Stimulated activated CD8-positive, alpha-beta memory T cell treated with anti-CD3 and anti-CD28 coated beads, Interleukin-15, amount 100 ng/mL, for 4 hours (primary cell): ENCODE measurements at places on chromosomes 11 and 22.

DNA sequence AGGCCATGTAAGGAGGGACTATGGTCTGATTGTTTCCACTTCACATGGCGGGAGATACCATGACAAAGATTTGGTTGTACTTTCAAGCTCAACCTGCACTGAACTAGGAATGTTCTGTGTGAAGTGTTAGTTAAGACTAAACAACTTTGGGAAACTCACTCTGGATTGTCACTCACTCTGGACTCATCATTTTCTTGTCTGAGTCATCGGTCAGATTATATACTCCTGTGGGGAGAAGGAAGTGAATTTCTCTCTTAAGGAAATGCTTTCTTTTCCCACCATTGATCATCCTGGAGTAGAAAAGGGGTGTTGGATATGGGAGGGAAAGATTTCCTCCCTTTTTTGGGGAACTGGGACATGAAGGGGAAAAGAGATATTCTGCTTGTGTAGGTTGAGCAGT lies 26.9 kb upstream of the CAT start:
- no peak for DNase-seq

DNA sequence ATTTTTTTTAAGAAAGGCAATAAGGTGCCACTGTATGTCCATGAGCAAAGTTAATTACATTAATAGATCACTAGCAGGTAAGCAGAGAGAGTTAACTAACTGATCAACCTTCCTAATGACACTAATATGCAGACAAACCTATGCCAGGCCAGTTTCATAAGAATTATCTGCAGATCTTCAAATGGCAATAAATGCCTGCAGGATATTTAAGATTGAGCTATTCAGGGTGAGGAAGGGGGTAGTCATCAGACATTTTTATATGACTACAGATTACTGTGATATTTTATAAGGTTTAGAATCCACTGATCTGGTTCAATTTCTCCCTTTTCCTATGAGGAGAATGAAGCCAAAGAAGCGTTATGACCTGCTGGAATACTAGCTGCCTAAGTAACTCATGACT lies 30.2 kb downstream of the CARD18 start:
- no peak for DNase-seq

GRCh38 chr22:25757686-25758085 lies 15.7 kb downstream of the MYO18B start:
- DNase-seq, result no peak

DNA sequence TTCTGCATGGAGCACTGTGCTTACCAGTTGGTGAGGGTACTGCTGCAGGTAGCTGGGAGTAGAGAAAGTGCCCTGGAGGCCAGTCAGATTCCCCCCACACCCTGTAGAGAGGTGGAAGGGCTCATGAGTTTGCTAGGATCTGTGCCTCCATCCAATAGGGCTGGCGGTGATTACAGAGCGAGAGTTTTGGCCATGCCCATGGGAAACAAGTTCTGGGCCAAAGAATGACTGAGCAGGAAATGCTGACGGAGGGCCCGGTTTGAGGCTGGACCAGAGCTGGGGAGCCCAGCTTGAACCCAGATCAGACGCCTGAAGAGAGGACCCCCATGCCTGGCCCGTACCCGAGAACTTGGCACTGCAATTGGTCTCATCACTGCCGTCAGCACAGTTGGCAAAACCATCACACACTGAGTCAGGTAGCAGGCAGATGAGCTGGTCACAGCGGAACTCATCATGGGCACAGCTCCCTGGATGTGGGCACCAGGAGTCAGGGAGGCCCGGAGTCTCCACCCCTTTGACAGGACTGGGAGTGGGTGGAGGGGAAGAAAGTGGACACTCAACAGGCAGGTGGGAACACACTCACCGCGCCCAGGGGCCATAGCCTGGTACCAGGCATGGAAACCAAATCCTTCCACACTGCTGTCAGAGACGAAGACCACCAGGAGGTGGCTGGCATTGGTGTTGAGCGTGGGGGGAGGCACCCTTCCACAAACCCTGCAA lies 2.1 kb downstream of the MFRP start:
- DNase-seq, result no peak

DNA sequence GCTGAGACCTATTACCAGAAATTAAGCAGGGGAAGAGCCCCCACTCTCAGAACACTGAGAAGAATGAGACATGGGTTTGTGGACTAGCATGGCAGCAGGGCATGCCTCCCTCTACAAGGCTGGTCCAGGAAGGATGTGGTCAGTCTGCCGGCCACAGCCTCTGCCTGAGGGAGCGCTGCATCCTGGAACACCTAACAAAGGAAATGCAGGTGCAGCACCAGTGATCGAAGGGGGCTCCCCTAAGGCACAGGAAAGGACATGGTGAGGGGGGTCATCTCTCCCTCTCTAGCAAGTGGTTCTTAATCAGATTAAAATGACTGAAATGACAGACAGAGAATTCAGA lies 40.6 kb upstream of the ARL14EP start:
- no peak for DNase-seq

DNA sequence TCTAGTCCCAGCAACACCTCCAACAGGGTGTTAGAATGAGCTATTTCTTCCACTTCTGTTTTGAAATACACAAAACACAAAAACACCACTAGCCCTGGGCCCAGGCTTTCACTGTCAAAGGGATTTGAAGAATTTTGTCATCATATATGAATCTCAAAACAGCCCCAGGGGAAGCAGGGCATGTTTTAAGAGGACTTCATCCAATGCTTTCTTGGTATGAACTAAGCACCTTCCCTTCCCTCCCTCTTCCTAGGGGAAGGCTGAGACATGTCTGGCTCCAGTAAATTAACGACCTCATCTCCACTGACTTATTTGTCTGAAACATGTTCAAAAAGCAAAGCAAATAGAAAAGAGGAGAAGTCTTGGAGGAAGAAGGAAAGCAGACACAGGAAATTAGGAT lies 75.7 kb upstream of the INCENP start:
- DNase-seq, result no peak

- DNase-seq, result no peak
Measured at GRCh38 chr22:29251981-29252911, 15.5 kb downstream of the RHBDD3 start.

DNA sequence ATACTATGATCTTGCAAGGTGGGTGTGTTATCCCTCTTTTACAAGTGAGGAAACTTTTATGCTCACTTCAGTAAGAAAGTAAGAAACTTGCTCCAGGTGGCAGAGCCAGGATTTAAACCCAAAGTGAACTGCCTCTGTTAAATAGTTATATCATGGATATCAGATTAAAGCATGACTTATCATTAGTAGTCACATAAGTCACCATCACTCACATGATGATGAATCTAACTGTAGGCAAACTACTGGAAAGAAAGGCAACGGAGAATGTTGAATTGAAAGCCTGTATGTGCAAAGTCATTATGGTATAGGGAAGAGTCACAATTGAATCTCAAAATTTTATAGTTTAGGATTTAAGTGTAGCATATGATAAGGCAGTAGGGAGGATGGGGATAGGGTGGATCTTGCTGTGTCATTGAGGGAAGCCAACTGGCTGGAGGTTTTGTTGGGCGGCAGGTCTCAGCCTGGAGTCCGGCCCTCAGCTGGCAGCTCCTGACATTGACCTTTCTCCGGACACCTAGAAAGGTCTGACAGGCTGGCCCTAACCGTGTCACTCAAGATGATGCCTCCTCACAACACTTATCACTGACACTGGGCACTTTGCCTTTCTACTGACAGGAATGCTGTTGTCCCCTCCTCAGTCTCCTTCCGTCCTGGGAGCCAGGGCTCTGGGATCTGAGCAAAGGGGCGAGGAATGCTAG lies 98.3 kb downstream of the EMSY start:
- DNase-seq, result no peak

- no peak for DNase-seq
Measured at GRCh38 chr11:4459500-4459899, 10.4 kb downstream of the OR52K2 start.

- no peak for DNase-seq
Measured at GRCh38 chr11:19428206-19429002, 187.7 kb upstream of the E2F8 start.

DNA sequence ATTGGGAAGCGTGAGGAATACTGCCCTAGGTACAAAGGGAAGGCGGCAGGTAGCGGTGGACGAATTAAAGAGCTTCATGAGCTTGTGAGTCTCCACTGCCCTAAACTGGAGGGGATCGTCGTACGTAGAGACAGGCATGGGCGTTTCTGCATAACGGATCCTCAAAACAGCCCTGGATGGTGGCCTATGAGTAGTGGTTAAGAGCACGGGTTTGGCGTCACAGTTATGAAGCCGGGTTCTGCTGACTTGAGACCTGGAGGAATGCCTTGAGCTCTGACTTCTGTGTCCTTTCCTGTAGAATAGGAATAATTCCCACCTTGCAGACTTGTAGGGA lies 335 bp downstream of the TMEM138 start:
- no peak for DNase-seq

DNA sequence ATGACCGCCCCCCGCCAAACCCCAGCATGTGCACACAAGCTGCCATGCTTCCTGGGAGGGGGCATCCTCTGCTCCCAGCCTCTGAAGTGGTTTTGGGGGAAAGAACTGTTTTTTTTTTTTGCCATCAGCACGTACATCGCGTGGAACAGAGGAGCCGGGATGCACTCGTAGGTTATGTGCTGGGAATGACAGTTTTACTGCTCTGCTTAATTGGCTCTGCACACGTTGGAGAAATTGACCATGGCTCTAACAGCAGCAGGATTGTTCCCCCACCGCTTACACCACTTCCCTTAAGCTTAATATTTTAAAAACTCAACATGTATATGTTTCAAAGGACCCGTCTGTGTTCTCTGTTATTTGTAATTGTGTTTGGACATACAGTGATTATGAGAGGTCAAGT lies 175.2 kb downstream of the NAV2 start:
- DNase-seq, result no peak

DNA sequence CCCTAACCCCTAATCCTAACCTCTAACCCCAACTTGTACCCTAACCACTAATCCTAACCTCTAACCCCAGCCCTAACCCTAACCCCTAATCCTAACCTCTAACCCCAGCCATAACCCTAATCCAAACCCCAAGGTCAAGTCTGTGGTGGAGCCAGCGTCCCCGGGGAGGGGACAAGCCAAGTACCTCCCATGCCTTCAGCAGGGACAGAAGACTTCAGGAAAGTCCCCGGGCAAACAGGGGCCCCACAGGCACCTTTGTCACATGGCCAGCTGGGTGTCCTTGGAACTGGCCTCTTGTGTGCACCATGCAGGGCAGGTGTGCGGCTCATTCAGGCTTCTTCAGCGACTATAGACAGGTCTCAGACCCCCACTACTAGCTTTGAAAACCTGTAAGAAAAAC lies 555.8 kb downstream of the BRD1 start:
- no peak for DNase-seq

DNA sequence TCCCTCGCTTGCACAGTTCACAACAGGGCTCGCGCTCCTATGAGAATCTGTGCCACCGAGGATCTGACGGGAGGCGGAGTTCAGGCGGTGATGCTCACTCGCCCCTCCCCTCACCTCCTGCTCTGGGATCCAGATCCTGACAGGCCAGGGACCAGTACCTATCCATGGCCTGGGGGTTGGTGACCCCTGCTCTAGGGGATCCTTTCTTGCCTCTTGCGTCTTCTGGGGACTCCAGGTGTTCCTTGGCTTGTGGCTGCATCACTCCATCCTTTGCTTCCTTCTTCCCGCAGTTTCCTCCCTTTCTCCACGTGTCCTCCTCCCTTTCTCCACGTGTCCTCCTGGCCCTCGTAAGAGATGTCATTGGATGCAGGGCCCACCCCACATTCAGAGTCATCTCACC lies 30.6 kb upstream of the KRTAP5-7 start:
- no peak for DNase-seq

GRCh38 chr11:131833366-131833765 lies 463.0 kb downstream of the NTM start:
- DNase-seq, result no peak

DNA sequence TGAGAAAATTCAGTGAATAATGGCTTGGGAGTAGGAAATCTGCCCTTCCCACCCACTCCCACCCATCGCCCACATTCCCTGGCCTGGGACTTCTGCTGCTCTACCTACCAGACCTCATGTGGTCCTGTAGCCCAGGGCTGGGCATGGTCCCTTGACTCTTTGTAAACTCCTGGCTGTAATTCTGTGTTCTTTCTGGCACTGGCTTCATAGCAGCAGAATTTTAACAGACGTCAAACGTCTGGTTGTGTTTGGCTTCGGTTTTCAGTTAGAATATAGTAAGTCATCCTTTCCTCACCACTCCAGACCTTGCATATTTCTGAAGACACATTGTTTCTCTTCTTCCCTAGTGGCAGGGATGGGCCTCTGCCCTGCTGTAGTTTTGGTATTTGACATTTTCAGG lies 210.6 kb downstream of the CSNK2A3 start:
- DNase-seq, result no peak

DNA sequence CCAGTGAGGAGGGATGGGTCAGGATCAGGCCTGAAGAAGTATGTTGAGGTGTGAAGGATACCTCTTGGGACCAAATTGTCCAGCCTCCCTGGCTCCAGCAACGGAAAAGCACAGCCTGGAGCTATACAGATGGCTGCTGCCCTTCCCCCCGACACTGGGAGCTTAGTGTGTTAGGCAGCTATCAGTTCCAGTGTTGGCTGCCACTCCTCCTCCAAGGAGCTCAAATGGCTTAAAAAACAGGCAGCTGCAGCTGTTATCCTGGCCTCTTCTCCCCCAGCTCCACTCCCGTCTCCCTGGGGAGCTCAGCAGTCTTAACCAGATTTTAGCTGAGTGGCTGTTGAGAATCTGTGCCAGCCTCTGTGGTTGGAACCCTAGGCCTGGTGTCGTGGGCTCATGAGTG lies 225.0 kb downstream of the JRKL start:
- no peak for DNase-seq
